ENCODE measurements at places on chromosomes 7 and 10. TPM values are rescaled to one million over a fixed set of nuclear protein-coding genes. Genes with fewer than 3 reads are reported as not detected.

DNA sequence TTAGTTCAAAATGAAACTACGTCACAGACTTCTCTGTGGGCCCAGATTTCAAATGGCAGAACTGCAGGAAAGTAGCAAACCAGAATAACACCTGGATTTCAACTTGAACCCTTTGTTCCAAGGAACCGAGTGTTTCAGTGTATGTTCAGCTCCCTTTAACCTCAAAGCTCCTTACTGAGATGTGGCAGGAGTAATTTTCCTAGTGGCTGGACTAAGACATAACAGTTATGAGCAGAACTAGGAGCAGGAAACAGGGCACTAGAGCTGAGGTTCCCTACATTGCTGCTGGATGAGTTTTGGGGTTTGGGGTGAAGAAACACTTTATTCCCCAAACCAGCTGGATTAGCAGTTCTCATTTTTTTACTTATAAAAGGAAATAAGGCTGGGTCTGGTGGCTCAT, 50.1 kb downstream of the NSUN6 start:
- H3K36me3 ChIP-seq, result no peaks in the 10 kb centered on the region
- H3K4me1 ChIP-seq, result no peaks in the 10 kb centered on the region
- DNase-seq, result no peak
- no peak overlapping the region for H3K4me3 ChIP-seq
- no peak overlapping the region for H3K27ac ChIP-seq

Gene PAX4
- total RNA-seq, result 0.33 TPM

DNA sequence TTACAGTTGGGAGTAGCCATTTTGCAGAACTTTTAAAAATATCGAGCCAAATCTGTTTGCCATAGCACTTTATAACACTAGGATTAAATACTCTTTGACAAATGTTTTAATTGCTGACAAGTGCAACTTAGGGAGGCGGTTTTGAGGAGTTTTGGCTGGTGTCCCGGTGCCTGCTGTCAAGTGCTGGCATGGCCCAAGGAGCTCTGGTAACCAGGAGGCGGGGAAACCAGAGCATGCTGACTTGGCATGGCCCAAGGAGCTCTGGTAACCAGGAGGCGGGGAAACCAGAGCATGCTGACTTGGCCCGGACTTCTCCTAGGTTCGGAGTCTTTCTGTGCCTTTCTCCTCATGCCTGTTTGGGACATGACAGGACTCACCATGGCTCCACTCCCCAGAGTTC, 30.8 kb upstream of the ZNF32 start:
- no peaks in the 10 kb centered on the region for H3K4me1 ChIP-seq
- H3K27me3 ChIP-seq, result peaks cover 3% of the 10 kb centered on the region
- no peak overlapping the region for H3K27ac ChIP-seq
- H3K4me3 ChIP-seq, result no peak overlapping the region

- peaks cover 17% of the 10 kb centered on the region for H3K36me3 ChIP-seq
- peaks cover 23% of the 10 kb centered on the region for H3K4me1 ChIP-seq
- H3K27me3 ChIP-seq, result peaks cover 5% of the 10 kb centered on the region
- DNase-seq, result no peak
- H3K4me3 ChIP-seq, result peak overlapping the region; percentile 99
Observed at GRCh38 chr7:76049295-76049694, 1.4 kb downstream of the MDH2 start.

Gene RTKN2
- total RNA-seq, result 1.7 TPM

Gene KNDC1
- total RNA-seq, result 1.3 TPM

Gene WAPL
- total RNA-seq, result 41.8 TPM

GRCh38 chr7:100867776-100868485, 744 bp downstream of the TRIP6 start:
- DNase-seq, result no peak
- H3K27ac ChIP-seq, result peak overlapping the region; percentile 78
- H3K4me1 ChIP-seq, result peaks cover 21% of the 10 kb centered on the region
- H3K27me3 ChIP-seq, result peaks cover 13% of the 10 kb centered on the region

- H3K27ac ChIP-seq, result no peak overlapping the region
- DNase-seq, result no peak
- no peaks in the 10 kb centered on the region for H3K36me3 ChIP-seq
- H3K4me1 ChIP-seq, result no peaks in the 10 kb centered on the region
- no peaks in the 10 kb centered on the region for H3K27me3 ChIP-seq
Observed at GRCh38 chr10:122650331-122650730, 49.3 kb downstream of the C10orf120 start.

- H3K36me3 ChIP-seq, result no peaks in the 10 kb centered on the region
- H3K27ac ChIP-seq, result no peak overlapping the region
- no peak for DNase-seq
- H3K27me3 ChIP-seq, result peaks cover 3% of the 10 kb centered on the region
- H3K4me1 ChIP-seq, result no peaks in the 10 kb centered on the region
- H3K4me3 ChIP-seq, result no peak overlapping the region
Observed at GRCh38 chr10:12380999-12381398, 31.7 kb downstream of the CAMK1D start.

DNA sequence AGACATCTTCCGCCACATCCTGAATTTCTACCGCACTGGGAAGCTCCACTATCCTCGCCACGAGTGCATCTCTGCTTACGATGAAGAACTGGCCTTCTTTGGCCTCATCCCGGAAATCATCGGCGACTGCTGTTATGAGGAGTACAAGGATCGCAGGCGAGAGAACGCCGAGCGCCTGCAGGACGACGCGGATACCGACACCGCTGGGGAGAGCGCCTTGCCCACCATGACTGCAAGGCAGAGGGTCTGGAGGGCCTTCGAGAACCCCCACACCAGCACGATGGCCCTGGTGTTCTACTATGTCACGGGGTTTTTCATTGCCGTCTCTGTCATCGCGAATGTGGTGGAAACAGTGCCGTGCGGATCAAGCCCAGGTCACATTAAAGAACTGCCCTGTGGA, 1.9 kb downstream of the KCND2 start:
- H3K4me3 ChIP-seq, result no peak overlapping the region
- no peak for DNase-seq
- H3K4me1 ChIP-seq, result peaks cover 6% of the 10 kb centered on the region
- H3K27ac ChIP-seq, result no peak overlapping the region
- H3K36me3 ChIP-seq, result no peaks in the 10 kb centered on the region

DNA sequence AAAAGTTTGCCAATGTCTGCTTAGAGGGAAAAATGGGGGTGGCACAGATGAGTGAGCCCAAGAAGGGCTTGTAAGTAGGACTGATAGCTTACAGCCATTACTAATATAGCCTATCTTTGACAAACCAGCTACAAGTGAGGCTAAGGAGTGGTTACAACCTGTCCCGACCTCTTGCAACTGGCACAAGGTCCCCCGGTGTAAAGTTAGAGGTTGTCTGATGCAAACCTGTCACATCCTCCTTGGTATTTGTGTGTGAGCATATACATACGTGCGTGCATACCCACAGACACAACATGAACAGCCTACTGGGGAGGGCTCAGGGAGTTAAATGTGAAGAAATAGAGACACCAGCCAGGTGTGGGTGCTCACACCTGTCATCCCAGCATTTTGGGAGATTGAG, 14.6 kb downstream of the ADAP1 start:
- DNase-seq, result no peak
- no peak overlapping the region for H3K27ac ChIP-seq
- no peak overlapping the region for H3K4me3 ChIP-seq
- peaks cover 6% of the 10 kb centered on the region for H3K36me3 ChIP-seq
- H3K4me1 ChIP-seq, result no peaks in the 10 kb centered on the region
- H3K27me3 ChIP-seq, result peaks cover 5% of the 10 kb centered on the region

- no peaks in the 10 kb centered on the region for H3K27me3 ChIP-seq
- H3K36me3 ChIP-seq, result no peaks in the 10 kb centered on the region
- H3K4me3 ChIP-seq, result no peak overlapping the region
Observed at GRCh38 chr7:54342458-54342857, 199.7 kb upstream of the VSTM2A start.

DNA sequence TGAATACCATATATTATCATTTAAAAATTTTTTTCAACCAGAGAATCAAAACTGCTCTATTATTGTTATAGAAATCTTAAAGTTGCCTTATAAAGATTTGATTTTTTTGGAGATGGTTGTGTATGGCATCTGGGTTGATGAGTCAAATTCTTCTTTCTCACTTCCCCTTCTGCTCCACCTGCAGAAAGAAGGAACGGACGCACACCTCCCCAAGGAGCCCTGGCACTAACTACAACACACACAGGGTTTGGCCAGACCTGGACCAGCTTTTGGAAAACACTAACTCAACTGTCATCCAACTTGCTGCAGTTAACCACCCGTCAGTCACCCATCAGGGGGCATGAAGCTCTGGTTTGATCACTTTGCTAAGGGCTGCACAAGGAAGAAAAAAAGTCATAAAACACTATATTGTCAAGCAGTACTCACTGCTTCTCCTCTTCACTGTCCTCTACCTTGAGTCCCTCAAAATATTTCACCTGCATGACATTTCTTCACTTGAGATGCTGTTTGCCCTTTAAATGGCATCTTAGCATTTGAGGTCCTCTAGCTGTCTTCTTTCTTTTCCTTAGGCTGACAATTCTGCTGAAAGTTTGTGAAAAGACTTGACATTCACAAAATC, 266.7 kb upstream of the PHF14 start:
- no peaks in the 10 kb centered on the region for H3K27me3 ChIP-seq
- no peaks in the 10 kb centered on the region for H3K36me3 ChIP-seq
- DNase-seq, result no peak
- no peak overlapping the region for H3K27ac ChIP-seq
- H3K4me3 ChIP-seq, result no peak overlapping the region

DNA sequence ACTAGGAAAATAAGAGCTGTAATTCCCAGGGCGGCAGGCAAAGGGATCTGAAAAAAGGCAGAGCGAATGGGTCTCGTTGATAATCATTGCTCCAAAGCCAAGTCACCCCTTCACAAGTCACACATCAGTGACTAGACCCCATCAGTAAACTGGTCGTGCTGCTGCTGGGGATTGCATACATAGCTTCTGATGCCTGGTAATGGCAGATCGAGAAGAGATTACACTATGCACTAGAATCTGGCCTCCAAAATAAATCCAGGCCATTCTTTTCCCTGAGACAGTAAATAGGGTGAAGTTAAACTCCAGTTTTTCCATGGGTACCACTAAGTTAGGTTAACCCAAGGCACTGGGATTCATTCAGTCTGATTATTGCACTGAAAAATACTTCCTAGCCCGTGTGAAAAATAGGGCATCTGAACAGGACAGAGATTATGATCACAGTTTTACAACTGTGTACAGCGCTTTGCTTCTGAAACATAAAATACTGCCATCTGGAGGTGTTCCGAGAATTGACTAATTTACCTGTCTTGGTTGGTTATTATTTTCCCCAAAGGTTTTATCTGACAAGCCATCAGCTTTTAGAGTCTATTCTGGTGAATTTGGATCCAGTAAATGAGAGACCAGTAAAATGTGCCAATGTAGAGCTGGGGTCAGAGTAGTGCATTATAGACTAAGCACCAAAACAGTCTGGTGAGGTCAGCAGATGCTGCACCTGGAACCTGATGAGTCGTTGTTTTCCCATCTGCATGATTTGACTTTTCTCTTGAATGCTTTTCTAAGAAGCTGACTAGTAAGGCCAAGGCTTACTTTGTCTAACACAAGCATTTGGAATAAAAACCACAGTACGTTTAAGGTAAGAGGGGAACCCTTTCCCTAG, 82.9 kb upstream of the AFAP1L2 start:
- H3K4me1 ChIP-seq, result peaks cover 30% of the 10 kb centered on the region
- H3K36me3 ChIP-seq, result peaks cover 19% of the 10 kb centered on the region
- H3K4me3 ChIP-seq, result no peak overlapping the region

GRCh38 chr7:20089431-20089830, 127.8 kb downstream of the MACC1 start:
- H3K36me3 ChIP-seq, result no peaks in the 10 kb centered on the region
- no peak overlapping the region for H3K27ac ChIP-seq
- no peaks in the 10 kb centered on the region for H3K4me1 ChIP-seq
- no peak overlapping the region for H3K4me3 ChIP-seq

Gene CNOT4
- 22.7 TPM for total RNA-seq

Measured in endothelial cell (in vitro differentiated cells).